WTC11 (cell line): ENCODE measurements at places on chromosomes 6 and 20. TPM values are rescaled to one million over a fixed set of nuclear protein-coding genes. Genes with fewer than 3 reads are reported as not detected.

The HLA-DRA gene
- 2.8 to 3.9 TPM (median 3.6 TPM) in 3 replicates for total RNA-seq

DNA sequence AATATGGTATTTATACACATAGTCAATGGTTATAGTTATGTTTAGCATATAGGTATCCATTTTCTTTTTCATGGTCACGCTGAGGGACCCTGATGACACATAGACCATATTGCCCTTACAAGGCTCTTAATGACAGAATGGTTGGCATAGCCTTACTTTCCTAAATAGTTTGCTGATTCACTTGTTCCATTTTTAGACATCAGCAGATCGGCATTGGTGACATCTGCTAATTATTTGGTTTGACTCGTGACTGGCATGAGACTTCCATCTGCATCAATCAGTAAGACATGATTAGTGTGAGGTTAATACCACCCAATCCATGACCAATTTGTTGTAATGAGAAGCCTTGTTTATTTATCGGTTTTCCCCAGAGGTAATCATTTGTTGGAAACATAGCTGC lies 309.7 kb downstream of the ALDH8A1 start:
- H3K4me3 ChIP-seq = no peak overlapping the region
- H3K4me1 ChIP-seq = peaks cover 21% of the 10 kb centered on the region
- no peaks in the 10 kb centered on the region for H3K27me3 ChIP-seq
- DNase-seq = no peak
- no peaks in the 10 kb centered on the region for H3K36me3 ChIP-seq

DNA sequence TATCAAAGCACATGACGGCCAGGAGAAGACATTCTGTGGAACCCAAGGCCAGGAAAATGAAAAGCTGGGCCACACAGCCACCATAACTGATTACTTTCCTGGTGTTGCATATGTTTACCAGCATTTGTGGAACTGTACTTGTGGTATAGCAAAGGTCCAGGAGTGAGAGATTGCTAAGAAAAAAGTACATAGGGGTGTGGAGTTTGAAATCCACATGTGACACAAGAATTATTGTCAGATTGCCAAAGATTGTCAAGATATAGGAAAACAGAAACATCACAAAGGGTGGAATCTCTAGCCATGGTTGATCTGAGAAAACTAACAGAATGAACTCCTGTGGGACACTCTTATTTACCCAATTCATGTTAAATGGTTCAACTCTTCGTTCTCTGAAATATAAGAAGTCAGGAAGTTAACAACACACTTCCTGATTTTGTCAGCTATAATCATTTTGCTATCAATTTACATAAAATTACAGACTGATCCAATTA lies at the start of gene OR2B2:
OR2B2 (minus strand) TSS at position 441 of the 491 bp plus-strand sequence; CDS start at position 364, 77 bp downstream.
- H3K4me3 ChIP-seq = no peak within 1 kb of the TSS
- no peak within 1 kb of the TSS for H3K27ac ChIP-seq
- 0 out of 2 replicates have a peak, but pooled peaks cover 4% of the 10 kb centered on the region for H3K4me1 ChIP-seq
- H3K36me3 ChIP-seq = no peaks in the 10 kb centered on the region
- H3K27me3 ChIP-seq = no peaks in the 10 kb centered on the region
- DNase-seq = no peak

GRCh38 chr6:109743739-109744138 lies 52.6 kb downstream of the FIG4 start:
- no peak for DNase-seq
- no peak overlapping the region for H3K27ac ChIP-seq
- H3K27me3 ChIP-seq = no peaks in the 10 kb centered on the region
- H3K36me3 ChIP-seq = peaks cover 28% of the 10 kb centered on the region
- no peak overlapping the region for H3K4me3 ChIP-seq
- H3K4me1 ChIP-seq = peaks cover 3% of the 10 kb centered on the region

The TENT5A gene
- total RNA-seq = 3.2 to 4.4 TPM (median 4.2 TPM) in 3 replicates

- H3K27me3 ChIP-seq = no peaks in the 10 kb centered on the region
- H3K36me3 ChIP-seq = peaks cover 5% of the 10 kb centered on the region
- peak overlapping the region; percentile 95 for H3K27ac ChIP-seq
- DNase-seq = peak; percentile 25
- peaks cover 67% of the 10 kb centered on the region for H3K4me1 ChIP-seq
Measured at GRCh38 chr6:138493413-138493812, 5.9 kb downstream of the NHSL1 start.

The ARHGAP40 gene
- total RNA-seq = 0.46 to 0.72 TPM (median 0.60 TPM) in 3 replicates

DNA sequence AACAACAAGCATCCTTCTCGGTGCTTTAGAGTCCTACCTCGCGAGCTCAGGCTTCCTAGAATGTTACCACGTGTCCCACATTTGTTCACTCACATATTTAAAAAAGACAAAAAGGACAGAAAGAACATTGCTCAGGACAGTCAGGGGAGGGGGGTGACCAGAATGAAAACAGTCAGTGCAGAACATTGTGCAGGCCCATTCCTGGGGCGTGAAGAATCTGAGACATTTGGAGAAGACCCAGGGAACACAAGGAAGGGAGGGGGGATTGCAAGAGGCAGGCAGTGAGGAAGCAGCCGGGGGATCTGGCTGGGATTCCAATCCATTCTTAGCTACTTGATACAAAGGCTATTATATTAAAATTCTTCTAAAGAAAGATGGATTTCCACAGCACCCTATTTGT lies 270.4 kb upstream of the CITED2 start:
- H3K27ac ChIP-seq = no peak overlapping the region
- no peak for DNase-seq
- no peaks in the 10 kb centered on the region for H3K27me3 ChIP-seq
- no peak overlapping the region for H3K4me3 ChIP-seq
- peaks cover 6% of the 10 kb centered on the region for H3K4me1 ChIP-seq

The NKX2-2 gene
- total RNA-seq = not detected in 3 replicates

GRCh38 chr6:25042036-25042521 lies 106.3 kb upstream of the RIPOR2 start:
- H3K4me1 ChIP-seq = peaks cover 13% of the 10 kb centered on the region
- H3K4me3 ChIP-seq = no peak overlapping the region
- DNase-seq = no peak
- no peaks in the 10 kb centered on the region for H3K27me3 ChIP-seq

The FAM209B gene
- total RNA-seq = 0.64 to 1.7 TPM (median 0.68 TPM) in 3 replicates

The PROKR2 gene
- total RNA-seq = 1.5 to 2.6 TPM (median 2.0 TPM) in 3 replicates

DNA sequence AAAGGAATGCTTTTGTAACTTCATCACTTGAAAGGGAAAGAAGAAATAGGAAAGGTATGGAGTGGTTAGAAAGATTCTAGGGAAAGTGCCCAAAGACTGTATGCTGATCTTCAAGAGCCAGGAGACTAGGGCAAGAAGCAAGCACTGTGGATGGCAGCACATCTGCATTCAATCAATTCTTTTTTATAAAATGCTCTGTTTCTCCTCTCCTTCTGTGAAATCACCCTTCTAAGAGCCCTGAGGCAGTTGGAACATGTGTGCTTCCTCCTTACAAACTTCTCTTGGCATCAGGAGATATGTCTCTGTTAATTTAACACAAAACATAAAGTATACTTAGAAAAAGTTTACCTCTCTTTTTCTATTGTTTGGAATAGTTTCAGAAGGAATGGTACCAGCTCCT lies 1162.2 kb upstream of the GJE1 start:
- H3K4me3 ChIP-seq = no peak overlapping the region
- no peak overlapping the region for H3K27ac ChIP-seq
- peaks cover 20% of the 10 kb centered on the region for H3K36me3 ChIP-seq
- H3K4me1 ChIP-seq = no peaks in the 10 kb centered on the region
- DNase-seq = no peak
- H3K27me3 ChIP-seq = no peaks in the 10 kb centered on the region

- DNase-seq = no peak
- H3K36me3 ChIP-seq = peaks cover 26% of the 10 kb centered on the region
- H3K4me1 ChIP-seq = peaks cover 4% of the 10 kb centered on the region
- no peak overlapping the region for H3K4me3 ChIP-seq
- H3K27me3 ChIP-seq = no peaks in the 10 kb centered on the region
Measured at GRCh38 chr6:17737704-17738252, 31.1 kb upstream of the NUP153 start.

DNA sequence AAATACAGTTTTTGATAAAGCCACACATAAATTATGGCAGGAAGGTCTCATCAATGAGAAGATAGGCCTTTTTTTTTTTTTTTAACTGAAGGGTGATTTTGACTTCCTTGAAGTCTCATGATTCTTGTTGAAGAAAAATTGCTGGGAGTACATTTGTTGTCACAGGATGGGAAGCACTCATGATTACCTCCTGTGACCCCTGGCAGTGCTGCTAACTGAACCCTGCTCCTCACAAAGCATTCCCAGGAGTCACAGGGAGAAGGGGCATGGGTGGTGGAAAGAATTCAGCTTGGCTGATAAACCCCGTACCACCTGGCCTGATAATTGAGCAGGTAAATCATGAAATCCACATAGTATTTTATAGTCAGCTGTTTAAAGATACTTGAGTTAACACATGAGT lies 86.9 kb downstream of the CD109 start:
- no peak for DNase-seq
- peaks cover 17% of the 10 kb centered on the region for H3K4me1 ChIP-seq
- no peak overlapping the region for H3K4me3 ChIP-seq

DNA sequence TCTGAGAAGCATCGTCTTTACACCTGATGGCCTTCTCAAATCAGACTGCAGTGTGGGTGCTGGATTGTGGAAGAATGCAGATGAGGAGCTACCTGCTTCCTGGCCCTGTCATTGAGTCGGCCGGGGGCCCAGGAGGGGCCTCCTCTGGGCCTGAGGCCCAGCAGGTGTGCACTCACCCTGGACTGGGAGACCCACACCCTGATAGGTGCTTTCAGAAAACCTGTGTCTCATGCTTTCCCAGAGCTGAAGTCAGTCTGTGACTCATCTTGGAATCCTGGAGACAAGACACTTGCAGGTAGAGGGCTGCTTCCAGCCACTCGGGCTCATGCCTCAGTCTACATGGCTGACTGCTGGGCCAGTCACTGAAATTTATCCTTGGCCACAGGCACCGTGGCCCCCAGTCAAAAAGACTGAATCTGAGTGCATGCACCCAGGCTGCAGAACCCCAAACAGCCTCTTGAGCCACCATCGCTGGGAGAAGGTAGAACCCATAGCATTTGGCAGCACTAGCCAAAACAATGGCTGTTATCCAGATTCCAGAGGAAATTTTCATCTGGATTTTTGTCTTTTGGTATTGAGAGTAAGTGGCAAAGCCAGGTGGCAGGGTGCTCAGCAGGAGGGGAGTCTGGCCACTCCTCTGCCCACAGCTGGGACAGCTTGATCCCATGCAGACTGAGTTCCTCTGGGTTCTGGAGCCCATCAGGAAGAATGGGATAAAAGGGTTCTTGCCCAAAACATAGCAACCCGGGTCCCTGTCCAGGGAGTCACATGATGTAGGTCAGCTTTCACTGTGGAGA lies 182.0 kb upstream of the CST7 start:
- no peak overlapping the region for H3K27ac ChIP-seq
- H3K27me3 ChIP-seq = no peaks in the 10 kb centered on the region
- DNase-seq = no peak

GRCh38 chr6:74505391-74505790 lies 700.5 kb downstream of the COL12A1 start:
- no peaks in the 10 kb centered on the region for H3K4me1 ChIP-seq
- H3K27me3 ChIP-seq = peaks cover 4% of the 10 kb centered on the region; the same call in 1 of the 2 replicates
- DNase-seq = no peak
- H3K27ac ChIP-seq = no peak overlapping the region

GRCh38 chr6:160005861-160006540 lies 37.1 kb downstream of the IGF2R start:
- peaks cover 18% of the 10 kb centered on the region for H3K36me3 ChIP-seq
- H3K27ac ChIP-seq = no peak overlapping the region
- peak; percentile 40 for DNase-seq
- peak overlapping the region; percentile 53 for H3K4me3 ChIP-seq
- H3K27me3 ChIP-seq = no peaks in the 10 kb centered on the region
- H3K4me1 ChIP-seq = peaks cover 9% of the 10 kb centered on the region

The FAM184A gene
- total RNA-seq = 13.3 to 19.2 TPM (median 16.2 TPM) in 3 replicates

The ADGRF4 gene
- total RNA-seq = not detected in 3 replicates

DNA sequence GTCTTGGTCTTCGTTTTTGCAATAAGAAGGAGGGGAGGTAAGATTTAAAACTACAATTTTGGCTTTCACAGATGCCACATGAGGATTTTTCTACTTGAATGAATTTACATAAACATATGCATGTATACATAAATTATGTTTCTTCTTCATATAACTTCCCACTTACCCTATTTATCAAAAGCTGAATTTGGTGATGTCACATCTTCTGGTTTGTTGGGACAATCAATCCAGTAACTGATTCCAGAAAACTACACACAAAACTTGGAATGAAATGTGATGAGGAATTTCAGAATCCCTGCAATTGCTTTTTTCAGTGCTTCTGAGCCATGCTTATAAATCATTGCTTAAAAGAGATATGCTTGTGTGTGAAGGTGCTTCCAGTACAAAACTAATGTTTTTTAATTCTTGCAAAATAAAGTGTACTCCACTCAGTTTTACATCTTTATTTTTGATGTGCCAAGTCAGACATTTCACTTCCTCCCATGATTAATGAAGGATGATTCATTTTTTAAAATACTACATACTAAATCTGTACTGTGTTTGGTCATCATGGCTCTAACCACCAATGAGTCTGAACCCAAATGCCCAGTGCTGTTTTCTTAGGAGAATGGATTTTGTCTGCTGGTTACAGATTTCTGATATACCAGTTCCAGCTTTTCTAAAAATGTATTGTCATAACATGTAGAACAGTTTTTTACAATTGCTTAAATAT lies 32.1 kb upstream of the RIN2 start:
- no peaks in the 10 kb centered on the region for H3K27me3 ChIP-seq
- H3K4me1 ChIP-seq = no peaks in the 10 kb centered on the region
- H3K4me3 ChIP-seq = no peak overlapping the region
- no peak for DNase-seq
- no peak overlapping the region for H3K27ac ChIP-seq

GRCh38 chr20:45612314-45612713 lies 17.2 kb upstream of the WFDC10A start:
- H3K27me3 ChIP-seq = no peaks in the 10 kb centered on the region; the same call in 1 of the 2 replicates
- no peak overlapping the region for H3K4me3 ChIP-seq
- H3K27ac ChIP-seq = no peak overlapping the region
- peaks cover 15% of the 10 kb centered on the region for H3K4me1 ChIP-seq
- no peak for DNase-seq

GRCh38 chr20:43955750-43956191 lies 41.1 kb downstream of the TOX2 start:
- H3K36me3 ChIP-seq = peaks cover 5% of the 10 kb centered on the region
- peaks cover 1% of the 10 kb centered on the region; the same call in 1 of the 2 replicates for H3K27me3 ChIP-seq
- H3K27ac ChIP-seq = no peak overlapping the region
- H3K4me3 ChIP-seq = no peak overlapping the region
- DNase-seq = no peak

DNA sequence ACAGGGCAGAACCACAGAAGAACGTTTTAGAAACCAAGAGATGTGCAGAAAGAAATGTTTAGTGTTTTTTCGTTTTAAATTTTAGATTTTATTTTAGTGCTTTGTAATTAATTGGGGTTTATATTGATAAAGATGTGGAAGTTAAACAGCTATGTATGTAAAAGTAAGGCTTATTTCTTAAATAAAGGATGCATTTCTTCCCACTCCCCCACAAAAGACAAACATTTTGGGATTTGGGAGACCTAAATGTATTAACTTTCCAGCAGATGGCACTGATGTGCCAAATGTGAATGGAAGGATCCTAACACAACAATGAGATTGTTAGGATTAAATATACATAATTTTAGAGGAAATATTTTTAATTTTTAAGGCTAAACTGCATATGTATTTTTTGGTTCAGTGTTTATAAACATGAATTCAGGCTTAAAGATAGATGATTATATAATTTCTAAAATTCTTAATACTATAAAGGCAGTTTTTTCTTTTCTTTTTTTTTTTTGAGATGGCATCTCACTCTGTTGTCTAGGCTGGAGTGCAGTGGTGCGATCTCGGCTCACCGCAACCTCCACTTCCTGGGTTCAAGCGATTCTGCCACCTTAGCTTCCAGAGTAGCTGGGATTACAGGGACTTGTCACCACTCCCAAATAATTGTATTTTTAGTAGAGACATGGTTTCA lies 12.0 kb downstream of the PFDN4 start:
- peaks cover 37% of the 10 kb centered on the region for H3K4me1 ChIP-seq
- H3K27ac ChIP-seq = no peak overlapping the region
- H3K27me3 ChIP-seq = no peaks in the 10 kb centered on the region
- no peak for DNase-seq
- H3K4me3 ChIP-seq = no peak overlapping the region

The SDC4 gene
- 64.0 to 69.6 TPM (median 69.5 TPM) in 3 replicates for total RNA-seq
